NCI-H526 treated with DMSO at 0.1 percent for 48 hours (cell line): ENCODE measurements at places on chromosomes 1 and 21.

DNA sequence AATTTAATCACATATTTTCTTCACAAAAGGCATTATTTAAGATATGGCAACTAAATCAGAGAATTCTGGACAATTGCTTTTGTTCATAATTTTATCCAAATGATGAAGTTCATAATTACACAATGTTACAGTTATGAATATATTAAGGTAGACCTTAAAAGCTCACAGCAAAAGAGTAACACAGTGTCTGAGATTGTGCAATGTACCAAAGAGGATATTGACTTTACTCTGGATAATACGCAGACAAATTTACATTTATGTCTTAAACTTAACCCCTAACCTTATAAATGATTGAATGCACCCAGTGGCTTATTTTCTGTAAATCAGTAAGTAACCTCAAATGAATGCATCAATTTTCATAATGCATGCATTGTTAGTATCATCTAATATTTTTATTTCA, 216.2 kb upstream of the SAMSN1 start:
- no peak for DNase-seq

DNA sequence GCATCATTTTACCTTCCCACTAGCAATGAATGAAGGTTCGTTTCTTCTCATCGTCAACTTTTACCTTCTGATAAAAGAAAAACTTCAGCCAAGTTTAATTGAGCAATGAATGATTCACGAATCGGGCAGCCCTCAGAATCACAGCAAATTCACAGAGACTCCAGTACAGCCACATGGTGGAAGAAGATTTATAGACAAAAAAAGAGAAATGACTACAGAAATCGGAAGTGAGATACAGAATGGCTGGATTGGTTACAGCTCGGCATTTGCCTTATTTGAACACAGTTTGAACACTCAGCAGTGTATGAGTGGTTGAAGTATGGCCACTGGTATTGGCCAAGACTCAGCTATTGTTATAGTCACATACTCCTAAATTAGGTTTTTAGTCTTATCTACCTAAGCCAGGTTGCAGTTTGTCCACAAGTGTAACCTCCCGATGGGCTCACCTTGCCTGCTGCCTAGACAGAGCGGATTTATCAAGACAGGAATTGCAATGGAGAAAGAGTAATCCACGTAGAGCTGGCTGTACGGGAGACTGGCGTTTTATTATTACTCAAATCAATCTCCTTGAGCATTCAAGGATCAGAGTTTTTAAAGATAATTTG, 15.3 kb downstream of the AK4 start:
- DNase-seq = no peak

DNA sequence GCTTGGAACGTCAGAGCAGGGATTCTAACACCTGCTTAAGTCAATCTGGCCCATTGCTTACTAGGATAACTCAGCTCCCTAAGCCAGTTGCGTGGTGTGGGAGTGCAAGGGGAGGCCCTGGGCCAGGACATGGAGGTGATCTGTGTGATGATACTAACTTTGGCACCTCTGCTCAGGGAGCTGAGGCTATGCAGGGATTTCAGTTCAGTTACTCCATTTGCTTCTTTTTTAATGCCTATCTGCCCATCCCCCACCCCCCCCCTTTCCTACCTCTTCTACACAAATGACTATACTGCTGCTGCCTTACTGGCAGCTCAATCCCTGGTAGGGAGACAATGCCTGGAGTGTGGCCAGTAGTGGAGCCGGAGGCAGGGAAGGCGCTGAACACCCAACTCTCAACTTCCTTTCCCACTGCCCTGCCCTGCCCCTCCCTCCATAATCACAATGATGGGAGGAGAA, 19.5 kb downstream of the INKA2 start:
- no peak for DNase-seq

DNA sequence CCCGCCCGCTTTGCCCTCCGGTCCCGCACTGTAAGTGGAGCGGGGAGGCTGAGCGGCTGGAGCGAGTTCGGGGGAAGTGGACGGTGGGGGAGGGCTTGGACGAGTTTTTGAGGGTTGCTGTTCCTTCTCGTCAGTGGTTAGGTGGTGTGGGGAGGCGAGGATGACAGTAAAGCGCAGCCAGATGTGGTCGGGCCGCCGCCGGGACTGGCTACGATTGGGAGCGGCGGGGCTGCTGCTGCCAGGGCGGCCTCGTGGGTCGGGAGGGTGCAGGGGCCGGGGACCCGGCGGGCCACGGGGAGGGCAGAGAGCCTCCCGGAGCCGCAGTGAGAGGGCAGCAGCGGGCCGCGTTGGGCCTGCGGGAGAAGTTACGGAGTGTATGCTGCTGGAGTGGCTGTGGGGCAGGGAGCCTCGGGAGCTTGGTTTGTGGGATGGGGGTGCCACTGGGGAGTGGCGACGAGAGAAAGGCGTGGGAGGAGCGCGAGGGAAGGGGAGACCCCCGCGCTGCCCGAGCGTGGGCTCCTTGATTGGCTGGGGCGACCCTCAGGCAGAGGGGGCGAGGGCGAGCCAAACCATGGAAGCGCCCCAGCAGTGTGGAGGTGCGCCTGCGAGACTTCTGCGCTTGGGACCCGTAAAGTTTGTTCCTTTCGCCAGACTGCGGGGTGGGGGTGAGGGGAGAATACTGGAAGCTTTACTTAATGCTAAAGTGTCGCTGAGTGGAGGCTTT, 2.1 kb downstream of the ADGRL2 start:
- peak; percentile 28 for DNase-seq

GRCh38 chr1:19229229-19229628, 19.2 kb upstream of the UBR4 start:
- no peak for DNase-seq

DNA sequence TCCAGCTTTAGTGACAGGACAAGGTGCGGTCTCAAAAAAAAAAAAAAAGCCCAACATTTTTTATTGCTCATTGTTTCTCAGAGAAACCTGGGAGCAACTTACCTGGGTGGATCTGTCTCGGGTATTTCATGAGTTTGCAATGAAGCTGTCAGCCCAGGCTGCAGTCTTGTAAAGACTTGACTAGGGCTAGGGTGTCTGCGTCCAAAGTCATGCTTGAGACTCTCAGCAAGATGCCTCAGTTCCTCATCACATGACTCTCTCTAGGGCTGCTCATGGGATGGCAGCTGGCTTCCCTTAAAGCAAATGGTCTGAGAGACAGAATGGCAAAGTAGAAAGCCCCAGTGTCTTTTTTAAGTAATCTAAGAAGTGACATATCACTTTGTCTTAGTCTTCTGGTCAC, 8.1 kb downstream of the GABPA start:
- no peak for DNase-seq

DNA sequence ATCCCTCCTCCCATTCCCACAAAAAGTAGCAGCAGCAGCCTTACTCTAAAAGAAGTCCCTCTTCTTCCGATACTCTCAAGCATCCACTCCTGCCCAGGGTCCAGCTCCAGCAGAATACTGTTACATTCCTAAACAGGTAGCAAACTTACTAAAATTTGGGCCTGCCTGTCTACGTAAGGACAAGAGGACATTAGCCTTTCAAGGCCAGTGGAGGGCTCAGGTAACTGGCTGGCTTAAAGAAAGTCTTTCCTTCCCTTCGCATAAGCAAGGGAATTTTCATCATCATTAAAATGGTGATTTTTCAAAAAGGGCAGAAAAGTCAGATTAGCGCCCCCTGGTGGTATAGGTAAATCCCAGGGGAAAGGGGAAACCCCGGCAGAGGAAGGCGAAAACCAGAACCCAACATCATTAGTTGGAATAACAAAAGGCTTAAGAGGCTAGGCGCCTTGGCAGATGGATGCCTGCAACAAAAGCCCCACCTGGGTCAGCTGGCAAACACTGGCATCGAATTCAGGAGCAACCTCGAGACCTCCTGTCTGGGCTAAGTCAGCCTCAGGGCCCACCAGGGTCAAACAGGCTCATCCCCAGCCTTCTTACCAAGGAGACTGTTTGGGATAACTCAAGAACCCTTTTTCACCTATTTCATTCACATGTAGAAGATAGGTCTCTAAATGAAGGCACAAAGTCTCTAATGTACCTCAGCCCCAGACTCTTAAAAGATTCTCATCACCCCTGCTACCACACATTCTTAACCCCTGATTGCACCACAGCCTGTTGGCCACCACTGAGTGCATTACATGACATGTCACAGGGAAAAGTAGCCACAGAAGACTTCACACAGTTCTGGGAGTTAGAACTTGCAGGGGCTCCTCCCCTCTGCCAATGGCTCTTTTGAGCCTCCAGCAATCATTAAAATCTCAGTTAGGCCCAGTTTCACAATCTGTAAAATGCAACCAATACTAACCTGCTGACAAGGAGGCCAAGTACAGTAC, 36.7 kb downstream of the ERI3 start:
- peak; percentile 24 for DNase-seq

GRCh38 chr1:232927830-232928505, 22.4 kb upstream of the NTPCR start:
- no peak for DNase-seq

DNA sequence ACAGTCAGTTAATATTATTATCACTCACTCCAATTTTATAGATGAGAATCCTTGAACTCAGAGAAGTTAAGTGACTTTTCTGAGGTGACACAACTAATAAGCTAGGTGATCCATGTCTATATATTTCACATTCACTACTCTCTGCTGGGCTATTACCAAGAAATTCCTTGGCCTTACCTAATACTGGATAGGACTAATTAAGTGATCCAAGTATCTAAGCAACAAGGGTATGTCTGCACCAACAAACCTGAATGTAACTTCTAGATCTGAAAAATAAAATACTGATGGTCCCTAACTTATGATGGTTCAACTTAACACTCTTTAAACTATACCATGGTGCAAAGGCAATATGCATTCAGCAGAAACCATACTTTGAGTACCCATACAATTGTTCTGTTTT, 14.8 kb upstream of the CASQ2 start:
- no peak for DNase-seq

DNA sequence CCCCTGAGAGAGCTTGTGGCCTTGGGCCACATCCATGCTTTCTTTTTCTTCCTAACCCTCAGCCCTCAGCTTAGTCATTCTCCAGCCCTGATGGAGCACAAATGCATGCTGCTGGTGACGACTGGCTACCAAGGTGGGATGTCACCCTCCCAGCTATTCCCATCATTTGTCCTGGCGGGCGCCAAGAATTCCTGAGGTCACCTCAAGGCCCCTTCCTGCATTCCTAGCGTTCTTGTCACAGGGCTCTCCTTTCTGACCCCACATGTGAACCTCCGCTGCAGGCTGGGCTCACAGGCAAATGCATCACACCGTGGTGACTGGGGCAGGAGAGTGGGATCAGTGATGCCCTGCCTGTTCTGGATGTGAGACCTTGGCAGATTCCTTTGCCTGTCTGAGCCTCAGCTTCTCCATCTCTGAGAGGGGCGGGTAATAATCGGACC, 53.4 kb upstream of the IFFO2 start:
- DNase-seq = no peak

DNA sequence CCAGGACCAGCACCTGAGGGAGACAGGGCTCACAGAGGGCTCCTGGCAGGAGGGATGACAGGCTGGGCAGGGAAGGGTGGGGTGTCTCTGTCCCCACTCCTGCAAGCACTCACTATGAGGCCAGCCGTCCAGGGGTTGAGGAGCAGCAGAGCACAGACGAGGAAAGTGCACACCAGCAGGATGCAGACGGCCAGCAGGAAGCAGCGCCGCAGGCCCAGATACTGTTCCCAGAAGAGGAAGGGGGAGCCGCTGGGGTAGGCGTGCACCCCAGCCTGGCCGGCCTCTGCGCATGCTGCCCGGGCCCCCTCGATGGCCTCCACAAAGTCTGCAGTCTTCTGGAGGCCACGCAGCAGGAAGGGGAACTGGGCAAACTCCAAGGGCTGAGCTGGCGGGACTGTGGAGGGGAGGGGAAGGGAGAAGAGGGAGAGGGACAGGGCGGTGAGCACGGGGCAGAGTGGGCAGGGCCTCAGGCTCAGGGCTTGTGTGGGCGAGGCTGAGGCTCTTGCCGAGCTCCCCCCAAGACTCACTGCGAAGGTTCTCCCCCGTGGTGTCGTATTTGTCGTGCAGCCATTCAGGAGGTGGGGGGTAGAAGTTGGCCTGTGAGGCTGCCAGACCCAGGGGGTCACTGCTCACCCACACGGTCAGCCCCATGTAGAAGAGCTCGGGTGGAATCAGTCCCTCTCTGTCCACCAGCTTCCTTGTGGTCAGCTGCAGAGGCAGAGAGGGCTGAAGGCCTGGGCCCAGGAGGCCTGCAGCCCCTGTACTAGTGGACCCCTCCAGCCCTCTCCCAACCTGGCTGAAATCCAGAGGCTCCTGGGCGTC, 16.5 kb downstream of the PTCH2 start:
- no peak for DNase-seq

DNA sequence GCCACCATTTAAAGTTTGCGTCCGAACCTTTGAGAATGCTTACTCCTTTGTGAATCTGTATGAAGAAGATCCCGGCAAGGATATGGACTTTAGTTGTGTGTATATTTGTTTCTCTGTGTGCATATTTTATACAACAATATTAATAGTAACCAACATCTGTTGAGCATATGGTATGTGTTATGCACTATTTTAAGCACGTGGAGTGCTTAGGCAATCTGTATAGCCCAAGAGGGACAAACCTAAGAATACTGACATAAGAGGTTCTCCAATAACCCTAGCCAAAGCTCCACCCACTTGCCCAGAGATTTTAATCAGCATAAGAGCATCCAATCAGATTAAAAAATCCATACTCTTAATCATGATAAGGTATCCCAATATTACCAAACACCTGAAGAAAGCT, 92.7 kb downstream of the MAB21L3 start:
- DNase-seq = no peak

GRCh38 chr1:68112835-68113243, 62.4 kb upstream of the DIRAS3 start:
- no peak for DNase-seq

DNA sequence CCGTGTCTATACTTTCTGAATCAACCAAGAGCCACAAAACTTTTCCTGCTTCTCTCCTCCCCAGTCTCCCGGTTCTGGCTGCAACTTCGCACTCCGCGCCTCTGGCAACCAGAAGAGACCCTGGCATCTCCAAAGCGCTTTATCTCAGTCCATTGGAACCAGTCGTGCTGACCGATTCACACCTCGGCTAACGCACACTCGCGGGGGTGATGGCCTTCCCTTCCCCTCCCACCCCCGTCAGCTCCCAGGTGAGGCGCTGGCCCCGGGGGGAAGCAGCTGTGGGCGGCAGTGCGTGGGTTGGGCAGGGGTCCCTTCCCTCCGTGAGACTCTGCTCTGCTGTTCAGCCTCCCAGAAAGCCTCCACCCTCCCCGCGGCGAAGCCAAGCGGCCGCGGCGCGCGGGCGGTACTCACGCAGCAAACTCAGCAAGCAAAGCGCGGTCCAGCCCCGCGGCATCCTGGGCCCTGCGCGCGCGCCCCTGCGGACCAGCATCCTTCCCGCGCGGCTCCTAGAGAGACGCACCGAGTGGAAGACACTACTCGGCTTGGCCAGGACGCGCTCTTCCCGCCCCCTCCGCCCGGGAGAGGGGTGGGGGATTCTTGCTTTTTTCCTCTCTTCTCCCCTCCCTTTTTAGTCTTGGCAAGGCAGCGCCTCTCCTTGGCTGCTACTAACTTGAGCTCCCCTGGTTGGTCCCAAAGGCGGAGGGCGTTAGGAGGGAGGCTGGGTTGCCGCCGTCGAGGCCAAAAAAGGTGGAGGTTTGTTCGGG, at the start of gene CD34:
TSS of gene CD34 (minus strand) at position 535 of the 764 bp plus-strand sequence. CDS start at position 490, 45 bp downstream.
- DNase-seq = no peak

GRCh38 chr21:42472521-42472920, 23.5 kb downstream of the RSPH1 start:
- peak; percentile 78 for DNase-seq
